ENCODE measurements at places on chromosomes 12 and 14.

DNA sequence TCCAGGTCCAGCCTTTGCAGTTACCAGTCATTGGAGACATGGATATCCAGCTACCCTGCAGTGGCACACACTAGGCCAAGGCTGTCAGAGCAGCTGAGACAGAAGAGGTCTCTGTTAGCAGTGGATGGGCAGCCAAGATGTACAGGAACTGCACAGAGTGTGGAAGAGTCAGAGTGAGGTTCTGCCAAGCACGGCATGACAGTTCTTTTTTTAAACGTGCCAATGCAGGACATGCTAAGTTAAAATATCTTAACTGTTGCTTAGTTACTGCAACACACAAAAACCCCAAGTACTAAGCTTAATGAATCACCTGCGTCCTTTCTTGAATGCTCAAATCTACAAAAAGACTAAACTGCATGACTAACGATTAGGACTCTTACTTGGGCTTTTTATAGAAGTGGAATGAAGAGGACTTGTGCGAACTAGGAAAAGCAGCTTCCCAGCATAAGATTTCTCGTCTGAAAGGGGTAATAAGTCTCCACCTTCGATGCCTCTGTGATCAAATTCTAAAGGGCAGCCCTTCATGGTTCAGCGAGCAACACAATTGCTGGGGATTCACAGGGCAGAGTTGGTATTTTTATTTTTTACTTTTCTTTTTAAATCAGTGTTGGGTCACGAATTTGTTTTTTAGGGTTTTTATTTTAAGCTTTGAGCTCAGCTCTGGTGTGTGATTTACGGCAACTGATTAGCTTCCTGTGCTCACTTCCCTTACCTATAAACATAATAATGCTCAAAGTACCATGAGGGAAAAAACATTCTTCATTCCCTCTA lies 20.6 kb downstream of the MAPK1IP1L start:
- peak; percentile 34 for DNase-seq

GRCh38 chr12:65998536-65999530 lies 131.7 kb downstream of the LLPH start:
- no peak for DNase-seq

DNA sequence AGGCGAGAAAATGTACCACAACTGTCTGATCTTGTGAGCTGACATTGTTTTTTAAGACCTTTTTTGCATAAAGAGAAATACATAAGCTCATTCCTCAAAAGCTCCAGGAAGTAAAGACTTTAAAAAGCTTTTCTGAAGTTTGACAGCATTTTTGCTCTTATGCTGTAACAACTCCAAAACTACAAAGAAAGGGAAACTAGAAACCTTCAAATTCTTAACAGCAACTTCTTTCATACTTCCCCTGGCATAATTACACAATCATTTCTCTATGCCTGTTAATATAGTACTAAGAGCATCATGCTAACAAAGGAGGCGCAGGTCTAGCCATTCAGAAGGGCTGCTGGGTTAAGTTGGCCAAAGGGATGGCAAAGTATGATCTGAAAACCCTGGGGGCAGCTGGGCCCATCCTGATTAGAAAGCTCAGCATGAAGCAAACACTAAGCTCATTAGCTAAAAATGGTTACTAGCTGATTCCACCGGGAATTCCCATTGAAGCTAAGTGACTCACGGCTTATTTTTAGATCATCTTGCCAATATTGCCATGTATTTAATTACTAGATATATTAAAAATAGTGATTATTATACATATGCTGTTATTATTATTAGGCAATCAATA lies 26.1 kb upstream of the ANP32D start:
- DNase-seq: no peak

- DNase-seq: no peak
Observed at GRCh38 chr12:7142809-7143465, 12.8 kb downstream of the CLSTN3 start.

GRCh38 chr12:58211211-58211610 lies 269.8 kb downstream of the ATP23 start:
- peak; percentile 42 for DNase-seq

GRCh38 chr12:88267630-88268029 lies 125.5 kb downstream of the TMTC3 start:
- no peak for DNase-seq

GRCh38 chr14:22420598-22421186 lies 168.3 kb downstream of the DAD1 start:
- DNase-seq: peak; percentile 70

DNA sequence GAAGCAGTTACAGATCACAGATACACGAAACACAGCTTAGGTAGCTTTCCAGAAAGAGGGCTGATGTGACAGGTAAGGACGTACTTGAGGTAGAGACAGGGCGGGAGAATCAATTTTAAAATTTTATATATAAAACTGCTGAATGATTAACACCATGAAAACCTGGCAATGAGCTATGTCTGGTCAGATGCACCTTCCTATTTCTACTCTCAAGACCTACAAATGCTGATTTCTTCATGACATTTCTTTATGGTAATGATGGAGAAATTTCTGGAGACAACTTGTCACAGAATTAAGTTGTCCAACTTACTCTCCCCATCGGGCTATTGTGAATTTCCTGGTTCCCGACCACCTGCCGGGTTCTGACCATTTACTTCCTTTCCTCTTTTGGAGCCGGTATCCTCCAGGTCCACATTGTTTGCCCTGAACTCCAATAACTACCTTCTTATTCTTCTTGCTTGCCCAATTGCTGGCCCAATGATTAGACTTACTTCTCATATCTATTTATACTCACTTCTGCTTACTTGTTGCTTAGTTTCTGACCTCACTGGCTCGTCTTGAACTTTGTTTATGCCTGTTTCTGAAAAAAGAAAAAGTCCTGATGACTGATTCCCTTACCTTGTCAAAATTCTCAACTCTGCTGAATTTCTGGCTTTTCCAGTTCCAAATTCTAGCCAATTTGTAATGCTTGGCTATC lies 12.8 kb upstream of the ATP2B1 start:
- DNase-seq: peak; percentile 45

- DNase-seq: no peak
Observed at GRCh38 chr12:132159555-132160003, 15.3 kb downstream of the NOC4L start.

DNA sequence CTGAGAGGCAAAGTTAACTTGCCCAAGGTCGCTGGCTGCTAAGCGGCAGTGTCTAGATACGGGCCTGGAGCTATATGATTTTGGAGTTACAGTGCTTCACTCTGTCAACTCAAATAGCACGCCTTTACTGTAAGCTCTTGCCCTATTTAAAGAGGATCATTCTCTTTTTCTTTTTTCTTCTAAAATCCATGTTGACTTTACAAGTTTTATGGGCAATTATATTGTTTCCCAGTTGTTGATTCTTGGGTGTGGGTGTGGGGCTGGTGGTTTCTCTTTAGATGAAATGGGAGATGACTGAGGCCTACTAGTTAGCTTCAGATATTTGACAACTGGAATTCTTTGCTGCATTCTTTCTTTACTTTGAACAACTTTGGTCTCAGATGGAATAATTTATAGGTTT lies 70.7 kb downstream of the C12orf75 start:
- DNase-seq: no peak

- no peak for DNase-seq
Observed at GRCh38 chr14:61925732-61926435, 163.7 kb downstream of the SNAPC1 start.

GRCh38 chr14:94051115-94051514 lies 25.0 kb downstream of the OTUB2 start:
- DNase-seq: no peak

- DNase-seq: no peak
Observed at GRCh38 chr12:120006258-120006975, 17.4 kb downstream of the BICDL1 start.

DNA sequence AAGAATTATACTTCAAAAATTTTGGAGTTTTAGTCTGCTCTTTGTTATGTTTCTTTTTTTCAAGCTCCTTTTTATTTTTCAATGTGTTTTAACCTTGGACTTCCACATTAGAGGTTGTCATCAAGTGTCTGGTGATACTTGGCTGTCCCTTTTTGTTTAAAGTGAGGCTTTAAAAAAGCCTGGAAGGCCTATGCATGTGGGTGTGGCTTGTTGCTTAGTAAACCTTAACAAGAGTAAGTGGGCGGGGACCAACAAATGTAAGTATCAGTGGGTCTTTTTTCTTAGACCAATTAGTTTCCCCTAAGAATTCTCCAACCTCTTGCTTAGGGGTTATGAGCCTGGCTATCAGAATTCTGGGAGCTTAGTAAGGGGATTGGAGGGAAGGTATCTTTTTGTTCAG lies 26.4 kb downstream of the HCFC2 start:
- DNase-seq: no peak

DNA sequence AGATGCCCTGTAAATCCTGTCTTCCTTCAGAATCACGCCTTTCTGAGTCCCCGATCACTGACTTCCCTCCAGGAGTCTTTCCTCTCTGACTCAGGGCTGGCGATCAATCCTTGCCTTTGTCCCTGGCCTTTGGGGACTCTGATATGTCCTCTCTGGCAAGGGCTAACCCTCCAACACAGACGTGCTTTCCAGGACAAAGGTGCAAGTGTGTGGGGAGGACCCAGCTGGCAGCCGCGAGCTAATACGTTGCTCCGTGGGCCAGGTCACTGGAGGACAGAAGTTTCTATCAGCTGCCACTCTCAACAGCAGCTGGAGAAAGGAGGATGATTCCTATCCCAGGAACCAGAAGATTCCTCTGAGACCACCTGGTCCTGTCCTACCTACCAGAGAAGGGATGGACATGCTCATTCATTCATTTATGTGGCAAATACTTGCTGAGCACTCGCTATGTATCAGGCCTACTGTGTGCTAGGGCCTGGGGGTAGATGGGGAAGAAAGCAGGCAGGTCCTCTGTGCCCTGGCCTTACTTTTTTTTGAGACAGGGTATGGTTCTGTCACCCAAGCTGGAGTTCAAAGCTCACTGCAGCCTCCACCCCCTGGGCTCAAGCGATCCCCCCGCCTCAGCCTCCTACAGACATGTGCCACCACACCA lies 8.5 kb upstream of the SCARB1 start:
- DNase-seq: no peak

DNA sequence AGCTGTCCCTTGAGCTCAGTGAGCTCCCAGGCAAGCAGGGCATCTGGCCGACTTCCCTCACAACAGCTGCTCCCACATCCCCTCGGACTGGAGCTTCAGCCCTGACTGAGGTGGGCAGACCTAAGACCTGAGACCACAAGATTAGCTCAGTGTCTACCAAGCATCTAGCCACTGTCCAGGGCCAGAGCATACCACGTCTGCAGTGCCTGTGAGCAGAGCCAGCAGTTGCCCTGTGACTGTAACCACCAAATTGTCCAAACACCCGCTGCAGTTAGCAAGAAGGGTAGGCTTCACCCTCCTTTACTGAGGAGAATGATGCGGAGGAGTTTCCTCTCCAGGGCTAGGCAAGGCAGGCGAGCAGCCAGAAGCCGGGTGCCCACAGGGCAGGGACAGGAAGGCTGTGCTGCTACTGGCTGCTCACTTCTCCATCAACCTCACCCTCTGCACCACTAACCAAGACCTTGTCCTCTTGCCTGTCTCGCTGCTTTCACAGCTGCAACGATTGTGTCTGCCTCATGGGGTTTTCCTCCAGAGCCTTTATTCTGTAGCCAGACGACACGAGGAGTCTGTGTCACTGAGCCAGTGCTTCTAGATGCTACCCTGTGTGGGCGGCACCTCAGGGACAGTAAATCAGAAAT lies 53.9 kb downstream of the ANAPC7 start:
- DNase-seq: peak; percentile 96

- DNase-seq: no peak
Observed at GRCh38 chr12:115973968-115974724, 303.3 kb downstream of the MED13L start.

DNA sequence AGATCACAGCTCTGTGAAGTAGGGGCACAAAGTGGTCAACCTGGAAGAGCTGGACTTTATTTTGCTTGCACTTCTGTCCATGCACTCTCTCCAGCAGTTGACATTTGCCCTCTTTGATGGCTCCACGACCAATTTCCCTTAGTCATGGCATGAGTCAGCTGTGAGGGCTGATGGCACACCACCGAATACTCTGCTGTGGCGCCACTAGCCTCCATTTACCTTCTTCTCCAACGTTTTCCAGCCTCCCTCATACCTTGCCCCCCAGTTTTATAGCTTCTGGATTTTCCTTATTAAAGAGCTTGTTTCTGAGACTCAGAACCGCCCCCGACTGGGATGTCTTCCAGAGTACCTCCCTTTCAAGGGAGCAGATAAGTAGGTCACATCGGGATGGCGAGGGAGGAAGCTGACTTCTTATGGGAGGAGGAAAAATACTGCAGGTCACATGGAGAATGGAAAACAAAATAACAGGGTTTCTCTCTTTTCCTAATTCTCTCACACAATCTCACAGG lies 17.6 kb downstream of the NINJ2 start:
- no peak for DNase-seq

DNA sequence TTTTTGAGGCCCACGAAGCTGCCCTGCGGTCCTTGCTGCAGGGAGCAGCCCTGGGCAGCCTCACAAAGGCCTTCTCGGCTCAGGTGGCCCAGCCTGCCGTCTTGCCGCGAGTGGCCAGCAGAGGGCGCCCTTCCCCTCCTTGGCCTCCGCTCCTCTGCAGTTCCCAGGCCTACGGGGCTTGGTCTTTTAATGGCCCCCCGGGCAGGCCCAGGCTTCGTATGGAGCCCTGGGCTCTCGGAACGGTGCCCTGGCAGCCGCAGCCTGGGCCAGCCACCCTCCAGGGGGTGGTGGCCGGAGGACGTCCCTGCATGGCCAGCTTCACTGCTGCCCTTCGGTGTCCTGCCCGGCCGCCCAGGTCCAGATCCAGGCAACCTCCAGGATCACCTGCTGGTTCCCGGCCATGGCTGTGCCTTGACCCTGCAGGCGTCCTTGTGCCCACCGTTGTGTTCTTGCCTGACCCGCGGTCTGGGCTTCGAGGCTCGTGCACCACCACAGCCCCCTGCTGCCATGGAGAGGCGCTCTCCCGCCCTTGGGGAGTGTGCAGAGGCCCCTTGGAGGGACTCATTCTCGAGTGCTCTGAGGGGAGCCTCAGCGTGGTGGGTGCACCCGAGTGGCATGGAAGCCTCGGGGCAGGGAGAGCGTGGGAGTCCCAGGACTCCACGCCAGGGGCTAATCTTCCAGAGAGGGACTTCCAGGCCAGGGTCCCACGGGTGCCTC lies 9.4 kb downstream of the ASPG start:
- DNase-seq: peak; percentile 82

DNA sequence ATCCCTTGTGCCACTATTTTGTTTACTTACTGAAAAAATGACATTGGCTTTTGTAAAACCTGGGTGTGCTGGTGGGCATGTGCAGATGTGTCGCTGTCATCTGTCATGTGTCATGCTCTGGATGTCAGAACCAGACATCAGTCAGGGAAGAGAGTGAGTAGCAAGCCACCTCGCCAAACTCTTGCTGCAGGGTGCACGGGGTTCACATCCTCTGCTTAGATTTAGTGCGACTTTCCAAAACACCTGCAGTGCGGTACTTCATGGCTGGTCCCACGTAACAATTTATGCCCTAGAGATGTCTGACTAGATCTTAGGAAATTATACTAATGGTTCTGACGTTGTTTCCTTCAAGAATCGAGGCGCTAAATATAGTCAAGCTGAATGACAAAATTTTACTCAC lies 106.7 kb downstream of the CRADD start:
- DNase-seq: no peak

- DNase-seq: peak; percentile 19
Observed at GRCh38 chr12:57342207-57342691, 88.6 kb downstream of the R3HDM2 start.

DNA sequence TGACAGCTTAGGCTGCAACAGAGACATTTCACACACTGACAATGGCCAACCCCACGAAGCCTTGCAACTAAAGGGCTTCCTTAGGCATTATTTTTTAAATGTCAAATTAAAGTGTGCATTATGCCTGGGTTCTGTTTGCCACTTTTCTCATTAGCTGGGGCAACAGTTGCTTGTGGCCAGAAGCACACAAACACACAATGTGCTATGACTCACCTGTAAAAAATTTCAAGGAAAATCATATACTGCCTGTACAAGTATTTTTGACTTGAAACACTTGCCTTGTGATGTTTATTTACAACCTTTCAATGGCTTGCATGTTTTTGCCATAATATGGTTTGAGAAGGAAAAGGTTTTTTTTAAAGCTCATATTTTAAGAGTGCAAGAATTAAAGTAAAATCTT lies 1.9 kb downstream of the NTN4 start:
- no peak for DNase-seq

Data from KBM-7 (cell line).